ENCODE measurements at places on chromosomes 7 and 10. TPM values are rescaled to one million over a fixed set of nuclear protein-coding genes. Genes with fewer than 3 reads are reported as not detected.

DNA sequence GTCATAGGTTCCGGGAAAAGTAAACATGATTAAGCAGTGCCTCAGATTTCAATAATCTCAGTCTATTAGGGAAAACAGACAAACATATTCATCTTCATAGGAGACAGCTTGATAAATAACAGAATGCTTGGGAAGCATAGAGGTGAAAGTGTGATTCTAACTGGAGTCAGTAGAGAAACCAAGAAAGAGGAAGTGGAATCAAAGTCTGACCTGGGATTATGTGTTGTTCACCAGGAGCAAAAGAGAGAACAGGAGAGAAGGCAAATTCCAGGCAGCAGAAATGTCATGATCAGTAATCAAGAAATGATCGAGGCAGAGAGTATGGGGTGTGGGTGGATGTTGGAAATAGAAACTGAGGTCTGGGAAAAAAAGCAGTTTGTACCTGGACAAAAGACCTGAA, 43.7 kb downstream of the DGKB start:
- no peak for DNase-seq

- no peak for DNase-seq
Measured at GRCh38 chr10:124995605-124996004, 53.7 kb downstream of the ZRANB1 start.

SPDYE16 gene
- not detected for total RNA-seq

DNA sequence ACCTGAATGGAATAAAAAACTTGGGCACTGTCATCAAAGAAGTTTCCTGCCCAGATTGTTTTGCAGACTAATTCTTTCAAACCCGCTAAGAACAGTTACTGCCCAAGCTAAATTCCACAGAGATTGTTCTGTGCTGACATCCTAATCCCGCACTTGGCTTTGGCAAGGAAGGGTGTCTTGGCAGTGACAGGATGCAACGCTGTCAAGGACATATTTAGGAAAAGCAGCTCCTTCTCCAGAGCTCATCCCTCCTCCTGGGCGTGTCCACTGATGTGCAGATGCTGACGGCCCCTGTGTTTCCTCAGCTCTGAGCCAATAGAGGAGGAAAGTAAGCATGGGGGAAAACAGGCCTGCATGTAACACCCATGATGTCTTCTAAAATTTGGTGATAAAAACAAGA, 74.2 kb downstream of the EEPD1 start:
- DNase-seq: no peak

DNA sequence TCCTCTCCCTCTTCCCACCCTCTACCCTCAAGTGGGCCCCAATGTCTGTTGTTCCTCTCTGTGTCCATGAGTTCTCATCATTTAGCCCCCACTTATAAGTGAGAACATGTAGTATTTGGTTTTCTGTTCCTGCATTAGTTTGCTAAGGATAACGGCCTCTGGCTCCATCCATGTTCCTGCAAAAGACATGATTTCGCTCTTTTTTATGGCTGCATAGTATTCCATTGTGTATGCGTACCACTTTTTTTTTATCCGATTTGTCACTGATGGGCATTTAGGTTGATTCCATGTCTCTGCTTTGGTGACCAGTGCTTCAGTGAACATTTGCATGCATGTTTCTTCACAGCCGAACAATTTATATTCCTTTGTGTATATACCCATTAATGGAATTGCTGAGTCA, 51.7 kb upstream of the ATP6V0A4 start:
- no peak for DNase-seq

GRCh38 chr7:99407872-99408378, 472 bp downstream of the PDAP1 start:
- DNase-seq: peak; percentile 37

DNA sequence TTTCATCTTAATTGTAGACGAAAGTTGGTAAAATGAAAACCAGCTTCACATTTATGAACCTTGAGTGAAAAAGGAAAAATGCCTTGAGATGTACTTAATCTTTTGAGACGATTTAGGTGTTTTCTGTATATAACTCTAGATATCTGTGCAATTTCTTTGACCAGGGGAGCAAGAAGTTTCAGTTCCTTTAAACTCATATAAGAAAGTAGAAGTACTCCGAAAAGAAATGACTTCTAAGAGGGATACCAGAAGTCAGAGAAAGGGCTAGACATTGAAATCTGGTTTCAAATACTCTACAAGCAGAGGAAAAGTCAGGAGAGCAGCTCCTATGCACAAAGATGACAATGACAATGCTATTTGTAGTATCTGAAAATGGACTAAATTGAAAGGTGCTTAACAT, 303.7 kb downstream of the BAMBI start:
- DNase-seq: no peak

GRCh38 chr10:27998178-27998953, 513 bp downstream of the ODAD2 start:
- DNase-seq: peak; percentile 31

GRCh38 chr10:10819206-10819856, 198.3 kb upstream of the CELF2 start:
- no peak for DNase-seq

DNA sequence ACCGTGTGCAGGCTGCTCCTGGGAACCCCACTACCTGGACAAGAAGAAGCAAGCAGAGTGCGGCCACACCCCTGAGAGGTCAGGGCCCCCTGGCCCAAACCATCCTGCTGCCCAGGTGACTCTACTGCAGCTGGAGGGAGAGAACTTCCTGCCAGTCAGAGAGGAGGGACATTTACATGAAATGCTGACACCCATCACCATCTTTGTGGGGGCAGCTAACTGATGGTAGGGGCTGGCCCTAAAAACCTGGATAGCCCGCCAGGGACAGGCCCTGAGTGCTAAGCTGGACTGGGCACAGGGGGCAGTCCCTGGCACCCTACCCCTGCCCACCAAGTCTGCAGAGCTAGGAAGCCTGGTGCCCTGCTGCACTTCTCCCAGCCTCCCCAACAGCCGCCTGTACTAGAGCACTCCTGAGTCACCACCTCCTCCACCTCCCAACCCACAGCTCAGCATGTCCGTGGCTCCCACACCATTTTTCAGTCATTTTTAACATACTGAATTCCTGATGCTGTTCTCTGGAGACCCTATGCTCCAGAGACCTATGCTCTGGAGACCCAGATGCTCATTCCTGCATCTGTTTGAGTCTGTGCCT, 27.5 kb downstream of the DPCD start:
- no peak for DNase-seq

DNA sequence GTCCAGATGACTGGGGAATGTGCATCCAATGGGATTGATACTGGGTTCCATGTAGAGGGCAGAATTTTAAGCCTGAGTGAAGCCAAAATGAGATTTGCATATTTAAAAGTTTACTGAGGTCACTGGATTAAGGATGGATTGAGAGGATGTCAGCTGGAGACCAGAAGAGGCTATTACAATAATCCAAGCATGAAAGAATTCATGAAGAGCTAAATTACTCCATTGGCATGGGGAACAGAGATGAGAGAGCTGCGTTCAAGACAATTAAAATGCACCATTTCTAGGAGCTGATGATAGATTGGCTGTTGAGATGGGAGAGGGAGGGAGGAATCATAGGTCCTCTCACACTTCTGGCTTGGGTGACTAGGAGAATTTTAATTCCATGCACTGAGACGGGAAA, 158.5 kb downstream of the JCAD start:
- peak; percentile 64 for DNase-seq

DNA sequence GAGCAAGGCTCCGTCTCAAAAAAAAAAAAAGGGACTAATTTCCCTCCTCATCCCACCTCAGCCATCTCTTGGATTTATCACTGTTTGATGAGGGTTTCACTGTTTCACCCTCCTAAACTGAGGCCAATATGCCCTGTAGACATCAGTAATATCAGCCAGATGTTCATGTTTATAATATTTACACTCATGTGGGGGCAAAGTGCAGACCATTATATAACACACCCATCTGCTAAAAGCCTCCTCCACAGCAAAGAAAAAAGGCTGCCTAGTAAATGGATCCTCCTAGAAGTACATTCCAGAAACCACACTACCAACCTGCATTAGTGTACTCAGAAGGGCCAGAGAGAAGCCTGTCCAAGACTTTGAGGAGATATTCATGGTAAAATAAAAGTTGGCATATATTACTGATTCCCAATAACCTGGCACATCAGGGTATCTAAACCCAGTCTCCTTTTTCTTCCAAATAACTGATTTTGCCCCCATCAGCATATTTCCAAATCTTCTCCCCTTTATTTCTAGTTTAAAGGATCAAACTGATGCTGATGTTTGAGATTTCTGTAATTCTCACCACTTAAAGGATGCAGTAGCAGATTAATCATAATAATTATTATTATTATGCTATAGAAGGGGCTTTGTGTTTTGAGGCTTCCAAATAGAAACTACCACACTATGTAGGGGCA, 55.1 kb downstream of the LGI1 start:
- no peak for DNase-seq

LDB3 gene
- 0.34 TPM for total RNA-seq

GIMAP5 gene
- total RNA-seq: not detected

VPS37D gene
- total RNA-seq: 10.1 TPM

DNA sequence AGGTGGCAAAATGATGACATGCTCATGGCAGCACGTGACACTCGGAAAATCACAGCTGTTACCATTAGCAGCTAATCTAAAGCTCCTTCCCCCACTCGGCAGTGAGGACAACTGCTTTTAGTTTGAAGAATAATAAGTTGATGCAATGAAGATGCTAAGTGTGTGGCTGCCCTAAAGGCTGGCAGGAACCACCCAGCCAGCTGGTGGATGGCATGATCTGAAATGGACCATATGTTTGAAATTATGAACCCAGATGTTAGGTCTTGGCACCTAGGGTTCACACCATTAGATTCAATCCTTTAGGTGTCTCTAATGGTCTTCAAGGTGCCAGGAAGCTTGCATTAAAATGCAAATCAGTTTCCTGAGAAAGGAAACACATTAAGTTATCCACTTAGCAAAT, 230.1 kb downstream of the WDR11 start:
- peak; percentile 38 for DNase-seq

LIPJ gene
- total RNA-seq: not detected

EMX2 gene
- total RNA-seq: not detected

DNA sequence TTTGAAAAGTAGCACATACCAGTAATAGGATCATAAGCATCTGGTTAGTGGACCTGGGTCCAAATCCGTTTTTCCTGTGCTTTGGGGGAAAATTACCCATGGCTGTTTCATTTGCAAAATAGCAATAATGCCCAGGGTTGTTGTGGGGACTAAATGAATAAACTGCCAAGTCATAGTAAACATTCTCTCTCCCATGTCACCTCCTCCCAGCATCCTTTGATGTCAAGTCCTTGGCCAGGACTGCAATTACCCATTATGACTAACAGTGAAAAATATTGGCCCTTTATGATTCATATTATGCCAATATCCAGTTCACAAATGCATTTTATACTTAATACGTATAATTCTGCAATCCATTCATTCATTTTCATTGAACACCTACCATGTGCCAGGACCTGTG, 23.0 kb downstream of the TOMM7 start:
- no peak for DNase-seq

FAM24B gene
- total RNA-seq: 8.0 TPM

AMZ1 gene
- not detected for total RNA-seq

DNA sequence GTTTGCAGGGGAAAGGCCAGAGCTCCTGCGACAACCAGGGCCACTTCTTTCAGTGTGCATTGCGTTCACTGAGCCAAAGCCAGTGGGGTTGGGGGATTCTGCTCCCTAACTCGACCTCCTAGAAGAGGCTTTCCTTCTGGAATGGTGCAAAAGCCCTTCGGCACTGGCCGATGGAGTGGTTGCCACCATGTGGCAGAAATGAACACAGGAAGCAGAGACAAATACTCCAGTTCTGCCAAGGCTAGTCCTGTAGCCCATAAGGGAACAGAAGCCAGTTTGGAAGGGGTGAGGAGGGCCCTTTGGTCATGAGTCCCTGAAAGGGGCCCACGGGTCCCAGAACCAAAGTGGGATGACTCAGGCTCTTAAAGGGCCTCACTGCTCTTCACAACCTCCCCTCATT, 29.7 kb upstream of the ACSL5 start:
- DNase-seq: no peak

HYAL4 gene
- not detected for total RNA-seq

DNA sequence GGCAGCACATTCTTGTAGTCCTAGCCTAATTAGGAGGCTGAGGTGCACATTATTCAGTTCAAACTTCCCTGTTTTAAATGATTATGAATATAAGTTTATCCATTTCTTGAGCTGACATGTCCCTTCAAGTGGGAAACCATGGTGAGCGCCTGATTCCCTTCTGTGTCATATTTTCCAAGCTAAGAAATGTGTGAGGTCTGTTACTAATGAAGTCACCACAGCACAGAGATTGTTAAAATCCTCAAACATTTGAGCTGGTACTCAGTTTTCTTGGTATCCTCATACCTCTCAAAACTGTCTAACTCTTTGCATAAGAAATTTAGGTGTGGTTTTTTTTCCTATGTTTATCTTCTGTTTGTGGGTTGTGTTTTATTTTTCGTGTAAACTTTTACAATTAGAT, 926.8 kb downstream of the GATA3 start:
- DNase-seq: no peak

DNA sequence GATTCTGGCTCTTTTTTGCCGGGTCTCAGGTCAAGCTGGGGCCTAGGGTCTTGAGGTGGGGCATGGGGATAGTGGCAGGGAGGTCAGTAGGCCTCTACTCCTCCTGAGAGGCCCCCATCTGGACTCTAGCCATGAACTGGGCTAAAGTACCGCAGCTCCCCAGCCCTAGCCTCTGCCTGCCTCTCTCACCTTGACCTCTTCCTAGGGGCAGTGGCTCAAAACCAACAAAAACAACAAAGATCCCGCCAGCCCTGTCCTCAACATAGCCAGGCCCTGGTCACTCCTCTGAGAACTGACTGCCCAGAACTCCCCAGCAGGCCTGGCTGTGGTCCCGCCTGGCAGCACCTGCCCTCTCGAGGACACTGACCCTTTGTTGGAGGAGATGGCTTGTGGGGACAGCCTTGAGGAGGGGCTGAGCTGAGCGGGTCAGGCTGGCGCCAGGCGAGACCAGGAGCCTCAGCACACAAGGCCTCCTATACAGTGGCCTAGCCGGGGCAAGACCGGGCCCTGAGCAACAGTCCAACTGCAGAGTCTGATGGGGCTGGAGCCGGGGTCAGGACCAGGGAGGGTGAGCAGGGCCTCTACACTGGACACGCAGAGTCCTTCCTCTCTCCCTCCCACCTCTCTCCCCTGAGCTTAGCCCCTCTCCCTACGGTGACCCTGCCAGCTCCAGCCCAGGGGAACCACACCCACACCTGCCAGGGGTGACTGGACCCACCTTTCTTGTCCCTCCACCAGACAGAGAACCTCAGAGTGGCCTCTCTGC, 11.6 kb upstream of the PPIF start:
- DNase-seq: no peak

DNA sequence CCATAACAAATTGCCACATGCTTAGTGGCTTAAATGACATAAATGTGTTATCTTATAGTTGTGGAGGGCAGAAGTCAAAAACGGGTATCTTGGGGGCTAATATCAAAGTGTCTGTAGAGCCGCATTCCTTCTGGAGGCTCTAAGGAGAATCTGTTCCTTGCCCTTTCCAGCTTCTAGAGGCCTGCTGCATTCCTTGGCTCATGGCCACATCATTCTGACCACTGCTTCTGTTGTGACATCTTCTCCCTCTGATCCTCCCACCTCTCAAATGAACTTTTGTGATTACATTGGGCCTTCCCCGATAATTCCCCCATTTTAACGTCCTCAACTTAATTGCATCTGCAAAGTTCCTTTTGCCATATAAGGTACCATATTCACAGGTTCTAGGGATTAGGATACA, 76.1 kb downstream of the CYP26A1 start:
- no peak for DNase-seq

Measured in A673 (cell line).